ENCODE measurements at places on chromosomes 7 and 10. TPM values are rescaled to one million over a fixed set of nuclear protein-coding genes. Genes with fewer than 3 reads are reported as not detected.

GRCh38 chr7:41893656-41894055 lies 190.8 kb upstream of the INHBA start:
- H3K36me3 ChIP-seq, result no peaks in the 10 kb centered on the region
- H3K4me3 ChIP-seq, result no peak overlapping the region
- no peaks in the 10 kb centered on the region for H3K4me1 ChIP-seq
- no peaks in the 10 kb centered on the region for H3K27me3 ChIP-seq

DNA sequence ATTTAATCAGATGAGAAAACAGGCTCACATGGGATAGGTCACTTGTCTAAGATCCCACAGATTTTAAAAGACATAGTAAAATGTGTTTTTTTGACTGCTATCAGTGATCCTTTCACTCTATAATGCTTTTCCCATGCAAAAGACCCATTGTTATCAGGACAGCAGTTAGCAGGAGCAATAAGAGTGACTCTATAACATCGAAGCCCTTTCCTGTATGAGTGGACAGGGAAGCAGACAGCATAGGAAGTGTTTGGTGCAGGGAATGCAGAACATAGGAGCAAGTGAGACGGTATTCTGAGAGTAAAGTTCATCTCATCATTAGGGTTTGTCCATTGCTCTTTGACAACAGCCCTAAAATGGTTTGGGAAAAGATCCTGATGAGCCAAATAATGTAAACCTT lies 68.5 kb downstream of the SLC25A13 start:
- no peak for DNase-seq
- no peaks in the 10 kb centered on the region for H3K4me1 ChIP-seq
- H3K4me3 ChIP-seq, result no peak overlapping the region
- H3K36me3 ChIP-seq, result no peaks in the 10 kb centered on the region
- H3K27me3 ChIP-seq, result no peaks in the 10 kb centered on the region
- no peak overlapping the region for H3K27ac ChIP-seq

Gene DRGX
- not detected for total RNA-seq

- no peaks in the 10 kb centered on the region for H3K4me1 ChIP-seq
- H3K27ac ChIP-seq, result no peak overlapping the region
- H3K36me3 ChIP-seq, result no peaks in the 10 kb centered on the region
- no peaks in the 10 kb centered on the region for H3K27me3 ChIP-seq
- H3K4me3 ChIP-seq, result no peak overlapping the region
Measured at GRCh38 chr7:83475420-83475819, 173.5 kb downstream of the SEMA3E start.

Gene COBL
- 44.0 TPM for total RNA-seq

GRCh38 chr7:117019786-117020590 lies 66.7 kb downstream of the ST7 start:
- DNase-seq, result no peak
- no peaks in the 10 kb centered on the region for H3K36me3 ChIP-seq
- peak overlapping the region; percentile 40 for H3K4me3 ChIP-seq
- H3K4me1 ChIP-seq, result peaks cover 40% of the 10 kb centered on the region
- H3K27me3 ChIP-seq, result no peaks in the 10 kb centered on the region
- H3K27ac ChIP-seq, result peak overlapping the region; percentile 60

DNA sequence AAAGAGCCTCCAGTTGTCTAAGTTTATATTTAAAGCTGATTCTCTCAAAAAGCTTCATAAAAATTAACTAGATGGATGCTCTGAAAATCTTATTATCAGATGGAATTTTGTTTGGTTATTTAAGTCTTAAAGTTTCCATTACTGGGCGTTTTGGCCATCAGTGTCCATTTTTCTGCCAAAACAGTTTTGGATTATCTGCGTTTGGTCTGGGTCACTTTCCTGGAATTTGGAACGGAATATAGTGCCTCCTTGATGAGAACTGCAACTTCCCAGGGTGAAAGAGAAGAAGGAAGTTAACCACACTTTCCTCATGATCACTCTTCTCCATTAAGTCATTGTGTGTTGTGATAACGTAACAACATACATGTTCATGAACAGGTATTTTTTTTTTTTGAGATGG lies 764.9 kb upstream of the AUTS2 start:
- no peaks in the 10 kb centered on the region for H3K4me1 ChIP-seq
- no peaks in the 10 kb centered on the region for H3K27me3 ChIP-seq
- H3K27ac ChIP-seq, result no peak overlapping the region
- H3K36me3 ChIP-seq, result no peaks in the 10 kb centered on the region
- DNase-seq, result no peak

GRCh38 chr7:74202841-74203556 lies 6.8 kb upstream of the LAT2 start:
- H3K27me3 ChIP-seq, result no peaks in the 10 kb centered on the region
- no peak for DNase-seq
- H3K27ac ChIP-seq, result no peak overlapping the region
- H3K4me1 ChIP-seq, result peaks cover 14% of the 10 kb centered on the region
- H3K36me3 ChIP-seq, result peaks cover 6% of the 10 kb centered on the region

GRCh38 chr10:43871545-43871944 lies 222.9 kb upstream of the ZNF32 start:
- H3K4me1 ChIP-seq, result no peaks in the 10 kb centered on the region
- no peaks in the 10 kb centered on the region for H3K27me3 ChIP-seq
- H3K27ac ChIP-seq, result peak overlapping the region; percentile 31
- no peak overlapping the region for H3K4me3 ChIP-seq
- DNase-seq, result peak; percentile 75

DNA sequence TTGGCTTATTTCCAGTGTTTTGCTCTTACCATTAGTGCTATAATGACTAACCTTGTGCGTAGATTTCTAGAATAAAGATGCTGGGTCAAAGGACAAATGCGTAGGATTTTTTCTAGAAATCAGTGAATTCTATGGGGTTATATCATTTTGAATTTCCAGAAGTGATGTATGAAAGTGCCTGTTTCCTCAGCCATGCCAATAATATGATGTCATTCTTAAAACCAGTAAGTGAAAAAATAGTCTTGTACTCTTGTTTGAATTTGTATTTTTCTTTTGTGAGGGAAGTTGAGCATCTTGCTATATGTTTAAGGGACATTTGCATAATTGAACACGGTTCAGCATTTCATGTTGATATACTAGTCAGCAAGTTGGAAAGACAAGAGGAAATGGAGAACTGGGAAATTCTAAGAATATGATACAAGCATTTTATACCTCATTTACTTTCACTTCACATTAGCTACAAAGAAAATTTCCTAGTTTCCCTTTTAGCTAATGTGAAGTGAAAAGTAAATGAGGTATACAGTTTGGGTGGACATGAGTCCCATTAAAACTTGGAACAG lies 3.8 kb upstream of the DNAH11 start:
- DNase-seq, result no peak
- H3K4me3 ChIP-seq, result no peak overlapping the region
- H3K27me3 ChIP-seq, result no peaks in the 10 kb centered on the region
- no peak overlapping the region for H3K27ac ChIP-seq
- peaks cover 16% of the 10 kb centered on the region for H3K4me1 ChIP-seq

GRCh38 chr7:69619635-69620034 lies 21.4 kb downstream of the AUTS2 start:
- H3K36me3 ChIP-seq, result no peaks in the 10 kb centered on the region
- H3K4me3 ChIP-seq, result no peak overlapping the region
- no peak for DNase-seq

GRCh38 chr10:103278862-103279298 lies 1.9 kb downstream of the INA start:
- H3K4me3 ChIP-seq, result no peak overlapping the region
- DNase-seq, result no peak
- peaks cover 14% of the 10 kb centered on the region for H3K4me1 ChIP-seq
- H3K27ac ChIP-seq, result no peak overlapping the region
